ENCODE measurements at places on chromosomes 13 and 19. TPM values are rescaled to one million over a fixed set of nuclear protein-coding genes. Genes with fewer than 3 reads are reported as not detected.

The ZNF835 gene
- 0.23 TPM for total RNA-seq

The PIH1D1 gene
- total RNA-seq, result 170 TPM

The FCHO1 gene
- total RNA-seq, result 76.7 TPM

The SIGLEC12 gene
- total RNA-seq, result 0.43 TPM

The MUC16 gene
- total RNA-seq, result under 0.01 TPM

The C19orf33 gene
- total RNA-seq, result 0.55 TPM

The COLGALT1 gene
- total RNA-seq, result 38.9 TPM

The TUBA3C gene
- total RNA-seq, result not detected

The SLITRK6 gene
- not detected for total RNA-seq

The TCF3 gene
- total RNA-seq, result 71.2 TPM

The BRD4 gene
- total RNA-seq, result 110 TPM

The MEIOSIN gene
- not detected for total RNA-seq

The ZNF473 gene
- total RNA-seq, result 8.0 TPM

The ZNF83 gene
- total RNA-seq, result 49.1 TPM

The CACNG8 gene
- not detected for total RNA-seq

The OVOL3 gene
- not detected for total RNA-seq

The DLEU7 gene
- total RNA-seq, result not detected
